Stimulated activated CD4-positive, alpha-beta T cell treated with anti-CD3 and anti-CD28 coated beads, Interleukin-1b, Interleukin-23, amount 100 ng/mL, for 1 hour (primary cell): ENCODE measurements at places on chromosomes 3 and 15.
A peak's percentile ranks its signal among the peaks of the same experiment; 100 is the strongest.

DNA sequence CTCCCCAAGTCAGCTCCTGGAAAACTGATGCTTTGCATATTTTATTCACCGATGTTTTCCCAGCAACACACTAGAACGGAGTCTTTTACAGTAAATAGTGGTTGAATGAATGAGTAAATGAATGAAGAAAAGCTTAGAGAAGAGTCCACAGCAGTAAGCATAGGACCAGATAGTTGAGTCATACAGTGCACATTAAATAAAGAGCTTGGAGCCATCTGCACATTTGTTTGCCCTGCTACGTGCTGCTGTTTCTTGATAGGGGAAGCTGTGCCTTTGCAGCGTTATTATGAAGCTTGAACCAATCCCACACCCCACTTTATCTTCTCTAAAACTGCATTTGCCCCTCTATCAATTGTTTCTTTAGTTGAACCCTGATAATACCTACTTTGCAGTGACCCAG lies 1.2 kb downstream of the FAM98B start:
- DNase-seq, result no peak

GRCh38 chr3:136332776-136333175 lies 82.6 kb downstream of the PCCB start:
- no peak for DNase-seq

DNA sequence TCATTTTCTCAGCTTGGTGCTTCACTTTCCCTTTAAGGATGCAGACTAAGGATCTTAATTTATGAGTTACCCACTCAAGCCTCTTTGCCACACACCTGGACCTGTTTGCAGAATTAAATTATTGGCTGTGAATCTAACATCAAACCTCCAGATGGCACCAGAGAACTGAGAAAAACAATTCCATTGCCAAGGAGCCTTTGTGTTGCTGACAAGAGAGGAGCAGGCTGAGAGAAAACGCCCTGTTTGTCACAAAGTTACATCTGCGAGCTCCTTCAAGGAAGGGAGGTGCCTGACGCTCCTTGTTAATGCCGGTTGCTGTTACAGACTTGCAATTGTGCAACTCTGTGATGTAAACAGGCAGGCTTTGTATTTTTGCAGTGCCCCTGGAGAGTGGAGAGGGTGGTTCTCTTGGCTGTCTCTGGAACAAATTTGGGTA lies 36.3 kb upstream of the TMC3 start:
- DNase-seq, result no peak

DNA sequence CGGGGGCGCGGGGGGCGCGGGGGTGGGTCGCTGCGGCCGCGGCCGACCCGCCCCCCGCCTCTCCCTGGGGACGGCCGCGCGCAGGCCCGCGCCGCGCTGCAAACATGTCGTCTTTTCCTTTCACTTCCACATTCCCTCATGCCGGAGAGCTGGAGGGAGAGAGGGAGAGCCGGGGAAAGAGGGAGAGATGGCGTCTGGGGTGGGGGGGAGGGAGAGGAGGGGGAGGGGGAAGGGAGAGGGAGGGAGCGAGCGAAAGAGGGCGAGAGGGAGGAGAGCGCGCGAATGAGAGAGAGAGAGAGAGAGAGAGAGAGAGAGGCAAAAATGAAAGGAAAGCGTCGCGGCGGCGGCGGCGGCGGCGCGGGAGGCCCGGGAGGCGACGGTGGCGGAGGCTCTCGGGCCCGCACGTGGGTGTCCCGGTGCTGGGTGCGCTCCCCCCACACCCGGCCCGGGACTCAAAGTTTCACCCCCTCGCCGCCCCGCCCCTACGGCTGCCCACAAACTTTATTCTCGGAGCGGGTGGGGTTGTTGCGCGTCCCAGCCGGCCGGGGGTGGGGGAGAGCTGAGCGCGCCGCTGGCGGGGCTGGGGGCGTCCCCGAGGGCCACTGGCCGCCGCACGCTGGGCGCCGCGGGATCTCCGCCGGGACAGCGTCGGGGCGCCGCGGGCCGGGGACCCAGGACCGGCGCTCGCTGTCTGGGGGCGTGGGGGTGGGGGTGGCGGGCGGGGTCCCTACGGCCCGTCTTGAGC lies 731 bp downstream of the ZNF710 start:
- peak; percentile 50 for DNase-seq

GRCh38 chr3:177463863-177464262 lies 266.6 kb upstream of the TBL1XR1 start:
- DNase-seq, result no peak

DNA sequence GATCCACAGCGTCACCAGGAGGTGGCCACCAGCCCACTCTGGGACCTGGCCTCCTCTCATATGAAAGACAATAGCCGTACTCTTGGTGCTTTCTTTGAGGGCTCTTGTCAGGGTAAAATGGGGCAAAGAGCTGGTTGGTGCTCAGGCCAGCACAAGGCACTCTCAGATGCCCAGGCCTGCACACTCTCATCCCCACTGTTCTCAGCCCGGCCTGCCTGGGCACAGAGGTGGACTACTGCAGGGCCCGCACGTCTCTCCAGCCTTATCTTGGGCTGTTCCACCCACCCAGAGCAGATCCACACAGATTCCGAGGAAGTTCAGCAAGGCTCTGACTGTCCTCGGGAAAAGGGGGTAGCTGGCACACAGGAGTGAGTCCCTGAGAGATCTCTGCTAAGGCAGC lies 122.8 kb upstream of the PRR20G start:
- DNase-seq, result no peak

GRCh38 chr15:92599394-92599970 lies 56.1 kb downstream of the FAM174B start:
- no peak for DNase-seq

- no peak for DNase-seq
Observed at GRCh38 chr15:79450648-79451047, 18.5 kb downstream of the MINAR1 start.
